Urinary bladder (tissue), 4 donors: ENCODE measurements at places on chromosomes 5 and 9.
A peak's percentile ranks its signal among the peaks of the same experiment; 100 is the strongest.

DNA sequence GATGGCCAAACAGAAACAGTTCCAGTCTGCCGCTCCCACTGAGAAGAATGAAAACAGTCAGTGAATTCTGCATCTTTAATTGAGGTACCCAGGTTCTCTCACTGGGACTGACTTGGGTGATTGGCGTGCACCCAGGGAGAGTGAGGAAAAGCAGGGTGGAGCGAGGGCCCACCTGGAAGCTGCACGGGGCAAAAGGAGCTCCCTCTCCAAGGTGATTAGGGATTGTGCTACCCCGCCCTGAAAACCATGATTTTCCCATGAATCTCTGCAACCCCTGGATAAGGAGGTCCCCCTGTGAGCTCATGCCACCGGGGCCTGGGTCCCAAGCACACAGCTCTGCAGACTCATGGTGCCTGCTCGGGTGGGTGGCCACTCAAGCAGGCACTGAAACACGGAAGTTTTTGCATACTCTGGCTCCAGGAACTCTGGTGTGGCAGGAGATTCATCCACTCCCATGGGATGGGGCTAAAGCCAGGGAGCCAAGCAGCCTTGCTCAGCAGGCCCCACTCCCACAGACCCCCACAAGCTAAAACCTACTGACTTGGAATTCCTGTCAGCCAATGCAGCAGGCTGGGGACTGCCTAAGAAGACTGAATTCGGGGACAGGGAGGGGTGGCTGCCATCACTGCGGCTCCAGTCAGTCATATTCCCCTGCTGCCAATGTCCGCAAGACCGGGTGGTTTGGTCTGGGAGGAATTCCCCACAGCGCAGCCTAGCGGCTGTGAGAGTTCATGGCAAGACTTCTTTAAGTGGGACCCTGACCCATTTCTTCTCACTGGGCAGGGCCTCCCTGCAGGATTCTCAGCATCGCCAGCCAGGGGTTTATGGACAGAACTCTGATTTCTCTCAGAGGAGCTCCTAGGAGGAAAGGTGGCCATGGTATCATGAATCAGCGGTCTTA, 652.2 kb upstream of the RGMB start:
- DNase-seq, result no peak

DNA sequence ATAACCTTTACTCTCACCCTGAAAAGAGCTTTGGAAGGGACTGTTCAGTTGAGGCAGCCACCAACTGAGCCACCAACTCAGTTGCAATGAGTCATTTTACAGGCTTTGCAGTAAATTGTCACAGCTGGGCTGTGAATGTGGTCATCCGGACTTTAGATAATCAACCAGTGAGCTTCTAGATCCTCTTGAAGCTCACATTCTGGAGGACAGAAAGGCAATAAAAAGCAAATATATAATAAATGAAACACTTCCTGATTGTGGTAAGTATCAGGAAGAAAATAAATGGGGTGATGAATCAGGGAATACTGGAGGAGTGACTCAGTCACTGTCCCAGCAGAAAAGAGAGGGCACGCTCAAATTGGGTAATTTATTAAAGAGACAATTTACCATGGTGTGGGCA, 13.2 kb upstream of the C5orf58 start:
- DNase-seq, result no peak

- no peak for DNase-seq
Observed at GRCh38 chr5:112917453-112917995, 4.5 kb downstream of the REEP5 start.

GRCh38 chr9:71655141-71655540, 113.2 kb downstream of the CEMIP2 start:
- DNase-seq, result no peak

GRCh38 chr5:166906991-166907713, 1384.3 kb upstream of the WWC1 start:
- no peak for DNase-seq

GRCh38 chr9:137310189-137311052, 8.3 kb upstream of the NRARP start:
- DNase-seq, result no peak

DNA sequence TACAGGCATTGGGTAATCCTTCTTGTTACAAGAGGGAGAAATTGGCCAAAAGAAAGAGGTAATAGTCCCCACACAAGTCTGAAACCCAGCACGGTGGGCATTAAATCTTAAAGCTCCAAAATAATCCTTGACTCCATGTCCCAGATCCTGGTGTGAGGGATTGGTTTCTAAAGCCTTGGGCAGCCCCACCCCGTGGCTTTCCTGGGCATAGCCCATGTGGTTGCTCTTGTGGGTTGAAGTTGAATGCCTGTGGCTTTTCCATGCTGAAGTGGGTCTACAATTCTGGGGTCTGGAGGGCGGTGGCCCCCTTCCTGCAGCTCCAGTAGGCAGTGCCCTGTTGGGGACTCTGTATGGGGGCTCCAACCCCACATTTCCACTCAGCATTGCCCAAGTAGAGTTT, 91.8 kb upstream of the LARP1 start:
- no peak for DNase-seq

DNA sequence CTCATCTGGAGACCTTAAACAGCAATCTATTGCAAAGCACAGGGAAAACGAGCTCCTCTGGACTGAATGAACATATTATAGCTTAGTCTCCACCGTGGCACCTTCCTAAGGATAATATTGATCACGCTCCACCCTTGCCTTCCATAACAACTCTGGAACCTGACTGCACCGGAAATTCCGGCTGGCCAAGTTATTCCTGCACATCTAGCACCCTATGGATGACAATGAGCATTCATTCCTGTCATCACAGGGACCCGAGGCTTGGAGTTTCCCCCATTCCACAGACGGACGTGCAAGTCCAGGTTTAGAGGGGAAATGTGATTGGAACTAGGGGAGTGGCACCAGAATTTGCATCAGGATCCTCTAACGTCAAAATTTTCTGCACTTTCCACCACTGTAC, 27.5 kb downstream of the STK10 start:
- no peak for DNase-seq

- DNase-seq, result peak; percentile 51
Observed at GRCh38 chr5:38297830-38298608, 39.7 kb downstream of the EGFLAM start.

DNA sequence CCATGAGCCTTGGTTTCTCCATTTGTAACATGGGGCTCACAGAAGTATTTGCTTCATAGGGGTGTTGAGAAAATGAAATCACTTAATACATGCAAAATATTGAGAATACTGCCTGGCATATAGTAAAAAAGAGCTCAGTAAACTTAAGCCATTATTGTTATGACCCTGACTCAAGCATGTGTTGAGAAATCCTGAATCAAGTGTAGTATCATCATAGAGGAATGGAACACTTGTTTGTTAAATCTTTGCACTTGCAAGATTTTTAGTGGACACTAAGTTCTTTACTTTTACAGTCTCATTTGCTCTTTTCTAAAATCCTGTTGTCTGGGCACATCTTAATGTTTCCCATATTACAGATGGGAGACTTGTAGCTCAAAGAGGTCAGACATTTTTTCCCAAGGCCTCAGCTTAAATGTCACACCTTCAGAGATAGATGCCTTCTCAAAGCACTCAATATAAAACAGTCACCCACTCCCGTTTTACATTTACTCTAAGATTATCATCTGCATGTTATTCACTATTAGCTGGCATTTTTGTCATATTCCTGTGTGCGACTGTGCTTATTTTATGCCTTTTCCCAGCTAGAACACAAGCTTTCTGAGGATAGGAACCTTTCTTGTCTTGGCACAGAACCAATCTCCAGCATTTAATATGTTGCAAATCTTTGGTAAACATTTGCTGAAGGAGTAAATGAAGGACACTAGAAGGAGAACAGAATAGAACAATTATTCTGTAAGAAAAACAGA, 250.0 kb upstream of the TNC start:
- DNase-seq, result no peak

GRCh38 chr5:113325054-113325453, 109.7 kb downstream of the TSSK1B start:
- no peak for DNase-seq
